ENCODE measurements at places on chromosomes 7 and 10.

- no peak for DNase-seq
These were observed 231.1 kb downstream of the REEP3 start for GRCh38 chr10:63752318-63752717.

DNA sequence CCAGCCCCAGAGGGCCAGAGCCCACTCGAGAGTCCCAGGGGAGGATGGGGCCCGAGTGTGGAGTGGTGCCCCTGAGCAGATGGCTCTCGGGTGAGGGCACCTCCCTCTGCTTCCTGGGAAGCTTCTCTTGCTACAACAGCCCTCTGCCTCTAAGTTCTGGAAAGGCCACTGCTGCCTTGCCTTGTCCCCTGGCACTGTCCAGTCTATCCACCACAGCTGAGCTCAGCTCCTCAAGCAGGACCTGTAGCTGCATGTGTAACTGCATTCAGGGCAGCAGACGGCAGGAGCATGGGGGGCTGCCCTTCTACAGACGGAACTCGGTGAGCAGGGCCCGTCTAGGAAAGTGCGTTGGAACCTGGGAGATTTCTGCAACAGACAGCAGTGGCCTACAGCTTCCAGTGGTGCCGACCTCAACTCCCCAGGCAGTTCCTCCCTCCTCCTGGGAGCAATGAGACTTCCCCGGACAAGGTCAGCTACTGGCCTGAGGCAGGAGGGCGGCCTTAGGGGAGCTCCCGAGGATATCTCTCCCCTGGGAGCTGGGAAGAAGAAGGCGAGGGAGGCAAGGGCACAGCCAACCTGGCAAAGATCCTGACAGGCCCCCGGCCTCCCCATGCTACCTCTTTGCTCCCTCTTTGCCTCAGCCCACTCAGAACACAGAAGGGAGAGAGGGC lies 88.5 kb downstream of the DLG5 start:
- no peak for DNase-seq

DNA sequence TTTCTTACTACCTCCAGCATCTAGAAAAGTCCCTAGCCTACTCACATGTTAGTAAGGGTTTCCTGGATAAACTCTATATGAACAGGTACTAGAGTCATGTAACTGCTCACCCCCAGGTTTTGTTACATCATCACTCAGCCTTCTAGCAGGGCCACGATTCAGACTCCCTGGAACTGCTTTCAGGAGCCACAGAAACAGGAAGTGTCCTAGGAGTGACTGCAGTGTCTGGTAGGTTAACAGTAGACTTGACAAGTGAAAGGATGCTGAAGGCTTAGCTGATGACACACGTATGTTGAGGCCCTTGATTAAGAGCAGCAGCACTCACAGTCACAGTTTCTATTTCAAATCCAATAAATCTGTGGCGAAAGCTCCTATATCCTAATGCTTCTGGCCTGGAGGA lies 101.2 kb downstream of the DNMBP start:
- DNase-seq, result no peak

- no peak for DNase-seq
These were observed 404.6 kb downstream of the PHTF2 start for GRCh38 chr7:78203042-78203720.

- no peak for DNase-seq
These were observed 311.6 kb upstream of the MKI67 start for GRCh38 chr10:128437786-128438345.

- DNase-seq, result no peak
These were observed 436.8 kb upstream of the C7orf33 start for GRCh38 chr7:148153616-148154284.
